G401 (cell line): ENCODE measurements at places on chromosomes 3 and 15.

DNA sequence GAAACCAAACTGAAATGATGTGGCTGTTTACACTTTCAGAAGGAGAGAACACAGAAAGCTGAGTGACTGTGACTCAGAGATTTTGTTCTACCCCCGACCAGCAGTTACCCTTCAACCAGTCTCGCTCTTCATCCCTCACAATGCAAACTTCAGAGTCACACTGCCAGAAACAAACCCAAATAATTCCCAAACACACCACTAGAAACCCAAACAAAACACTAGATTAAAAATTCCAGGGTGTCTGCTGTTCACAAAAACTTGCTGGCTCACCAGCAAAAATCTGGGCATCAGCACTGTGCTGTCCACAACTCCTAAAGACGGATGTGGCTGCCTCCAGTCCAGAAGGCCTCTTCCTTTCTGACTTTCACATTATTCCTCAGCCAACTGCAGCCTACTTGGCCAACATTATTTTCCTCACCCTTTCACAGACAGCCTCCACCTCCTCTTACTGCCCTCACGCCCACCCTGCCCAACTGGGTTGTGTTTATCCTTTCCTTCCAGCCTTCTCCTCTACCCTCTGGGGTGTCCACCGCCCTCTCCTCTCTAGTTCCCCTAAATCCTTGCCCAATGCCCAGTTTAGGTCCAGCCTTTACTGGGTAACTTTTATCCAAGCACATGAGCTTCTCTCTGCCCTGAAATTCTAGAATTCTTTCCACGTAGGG lies 71.4 kb downstream of the MECOM start:
- DNase-seq, result no peak

DNA sequence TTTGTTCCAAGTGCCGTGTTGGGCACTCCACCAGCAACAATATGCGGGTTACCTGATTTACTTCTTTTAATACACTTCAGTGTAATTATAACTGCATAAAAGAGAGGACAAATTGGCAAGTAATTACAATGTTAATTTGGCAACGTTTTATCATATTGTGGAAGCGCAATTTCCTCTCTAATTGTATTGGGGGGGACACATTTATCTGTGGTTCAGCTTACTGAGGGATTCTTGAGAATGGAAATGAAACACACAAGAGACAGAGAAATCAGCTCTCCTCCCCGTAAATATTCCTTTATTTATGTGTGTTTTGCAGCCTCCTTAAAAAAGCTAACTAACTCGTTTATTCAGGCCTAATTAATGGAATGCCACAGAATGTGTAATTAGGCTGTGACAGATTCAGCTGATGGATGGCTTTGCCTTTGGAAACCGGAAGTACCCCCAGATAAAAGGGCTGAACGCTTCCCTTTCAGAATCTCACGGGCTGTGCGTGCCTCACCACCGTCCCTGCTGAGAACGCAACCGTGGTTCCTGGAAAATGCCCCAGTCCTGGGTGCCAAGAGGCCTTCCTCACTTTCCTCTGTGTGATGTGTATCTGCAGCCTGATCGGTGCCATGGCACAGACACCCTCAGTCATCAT lies 247.1 kb upstream of the ST8SIA2 start:
- DNase-seq, result no peak

DNA sequence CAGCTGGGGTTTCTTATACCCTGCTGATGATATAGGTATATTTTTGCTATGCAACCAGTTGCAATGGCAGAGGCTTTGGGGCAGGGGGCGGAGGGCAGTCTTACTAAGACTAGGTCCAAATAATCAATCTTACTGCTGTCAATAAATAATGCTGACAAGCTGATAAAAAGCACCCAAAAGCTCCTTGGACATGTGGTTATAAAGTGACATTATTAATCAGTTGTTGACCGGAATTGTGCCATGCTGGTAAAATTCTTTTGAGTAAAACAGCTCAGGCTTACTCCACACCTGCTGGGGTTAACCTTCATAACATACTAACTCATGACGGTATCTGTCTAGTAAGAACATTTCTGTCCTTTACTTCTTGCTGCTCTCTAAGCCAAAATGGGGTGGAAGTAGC lies 101.9 kb downstream of the CHST2 start:
- no peak for DNase-seq

DNA sequence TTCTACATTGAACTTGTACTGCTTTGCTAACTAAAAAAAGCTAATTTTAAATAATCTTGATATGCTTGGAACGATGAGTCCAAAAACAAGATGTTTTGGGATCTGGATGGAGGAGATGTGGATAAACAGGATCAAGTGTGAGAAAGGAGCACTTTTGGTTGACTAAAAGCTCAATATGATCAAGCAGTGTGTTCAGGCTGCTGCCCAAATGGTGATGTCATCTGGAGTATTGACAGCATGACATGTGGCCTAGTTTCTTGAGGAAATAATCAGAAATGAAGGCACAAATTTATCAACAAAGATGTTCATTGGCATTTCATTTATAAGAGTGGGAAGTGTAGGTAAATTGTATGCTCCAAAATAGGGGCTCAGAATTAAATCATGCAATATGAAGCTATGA lies 161.2 kb downstream of the SOX2 start:
- DNase-seq, result peak; percentile 4

GRCh38 chr3:50217681-50218080 lies 12.6 kb downstream of the SLC38A3 start:
- DNase-seq, result no peak

DNA sequence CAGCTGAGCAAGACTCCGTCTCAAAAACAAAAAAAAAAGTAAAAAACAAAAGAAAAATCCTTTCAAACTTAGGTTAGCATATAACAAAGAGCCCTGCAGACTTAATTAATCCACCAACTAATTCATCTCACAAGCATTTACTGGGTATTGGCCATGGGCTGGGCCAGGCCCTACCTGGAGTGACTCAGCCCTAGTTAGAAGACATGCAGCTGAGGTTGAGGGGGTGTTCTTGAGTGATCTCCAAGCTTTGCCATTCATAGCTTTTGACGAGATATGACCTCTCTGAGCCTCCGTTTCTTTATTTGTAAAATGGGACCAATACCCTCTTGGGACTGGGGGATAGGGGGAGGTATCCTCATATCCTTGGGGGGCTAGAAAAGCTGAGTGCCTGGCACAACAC lies 7.8 kb downstream of the FBXL22 start:
- DNase-seq, result no peak

- DNase-seq, result peak; percentile 76
These were observed 49.9 kb downstream of the KY start for GRCh38 chr3:134600685-134601463.

- DNase-seq, result no peak
These were observed 60.6 kb downstream of the CHAC1 start for GRCh38 chr15:41013691-41014414.

DNA sequence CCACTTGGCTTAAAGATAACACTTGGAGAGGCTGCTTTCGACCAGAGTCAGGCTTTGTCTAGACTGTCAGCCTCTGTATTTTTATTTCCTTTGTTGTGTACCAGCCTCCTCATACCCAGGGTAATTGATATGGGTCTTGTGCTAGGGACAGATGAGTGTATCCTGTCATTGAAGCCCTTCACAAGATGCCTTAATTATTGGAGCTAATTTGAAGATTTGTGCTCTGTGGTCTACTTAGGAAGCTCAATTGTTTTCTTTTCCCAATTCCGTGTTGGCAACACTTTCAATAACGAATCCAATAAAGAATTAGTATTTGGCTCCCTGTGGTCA lies 60.5 kb upstream of the DPH6 start:
- no peak for DNase-seq

GRCh38 chr3:4561661-4562060 lies 68.5 kb downstream of the ITPR1 start:
- DNase-seq, result no peak

DNA sequence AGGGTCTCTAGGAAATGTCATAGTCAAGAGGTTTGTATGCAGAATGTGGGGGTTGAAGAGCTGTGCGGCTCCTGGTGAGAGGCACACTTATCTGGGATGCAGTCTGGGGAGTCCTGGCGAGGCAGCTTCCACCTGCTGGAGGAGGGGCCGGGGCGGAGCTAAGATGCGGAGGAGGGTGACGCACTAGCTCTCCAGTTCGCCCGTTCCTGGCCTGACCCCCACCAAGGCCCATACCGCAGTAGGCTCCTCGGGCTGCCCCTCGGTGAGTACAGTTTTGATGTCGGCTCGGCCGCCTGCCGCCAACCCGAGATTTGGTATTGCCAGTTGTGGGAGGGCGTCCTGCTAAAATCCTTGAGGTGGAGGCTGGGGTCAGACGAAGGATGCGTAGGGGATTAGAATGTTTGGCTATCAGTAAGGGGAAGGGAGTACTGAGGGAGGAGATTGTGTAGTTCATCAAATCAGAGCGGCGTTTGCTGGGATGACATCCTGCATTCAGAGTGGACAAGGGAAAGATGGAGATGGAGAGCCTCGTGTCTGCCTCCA lies at the start of gene SCG5:
Gene SCG5, plus strand, starts transcription at position 194 of the 543 bp plus-strand sequence. CDS start 1,883 bp downstream, outside the sequence.
- peak; percentile 93 for DNase-seq

DNA sequence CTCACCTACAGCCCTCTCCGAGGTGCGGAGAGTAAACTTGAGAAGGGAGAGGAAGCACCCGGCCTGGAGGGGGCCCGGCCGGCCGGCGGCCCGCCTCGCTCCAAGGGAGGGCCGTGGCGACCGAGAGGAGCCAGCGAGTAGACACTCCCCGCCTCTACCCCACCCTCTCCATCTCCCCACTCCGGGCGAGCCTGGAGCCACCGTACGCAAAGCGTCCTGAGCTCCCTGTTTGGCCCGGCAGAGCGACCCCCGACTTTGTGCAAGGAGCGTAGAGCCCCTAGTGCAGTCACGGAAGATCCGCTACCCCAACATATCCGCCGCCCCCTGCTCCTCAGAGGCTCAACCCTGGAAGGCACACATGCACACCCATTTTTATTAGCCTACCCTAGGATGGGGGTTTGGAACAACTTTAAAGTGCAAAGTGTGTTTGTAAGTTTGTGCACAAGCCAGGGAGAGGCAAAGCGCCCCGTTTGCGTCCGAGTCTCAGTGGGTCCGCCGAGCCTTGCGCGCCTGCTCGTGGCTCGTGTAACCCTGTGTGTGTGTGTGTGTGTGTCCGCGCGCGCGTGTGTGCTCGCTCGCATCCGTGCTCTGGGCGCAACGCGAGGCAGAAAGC lies 508 bp upstream of the SMAD6 start:
- peak; percentile 19 for DNase-seq

- DNase-seq, result no peak
These were observed 25.5 kb upstream of the B3GNT5 start for GRCh38 chr3:183227586-183227985.

- DNase-seq, result peak; percentile 1
These were observed 351.0 kb downstream of the MCTP2 start for GRCh38 chr15:94582368-94582767.

DNA sequence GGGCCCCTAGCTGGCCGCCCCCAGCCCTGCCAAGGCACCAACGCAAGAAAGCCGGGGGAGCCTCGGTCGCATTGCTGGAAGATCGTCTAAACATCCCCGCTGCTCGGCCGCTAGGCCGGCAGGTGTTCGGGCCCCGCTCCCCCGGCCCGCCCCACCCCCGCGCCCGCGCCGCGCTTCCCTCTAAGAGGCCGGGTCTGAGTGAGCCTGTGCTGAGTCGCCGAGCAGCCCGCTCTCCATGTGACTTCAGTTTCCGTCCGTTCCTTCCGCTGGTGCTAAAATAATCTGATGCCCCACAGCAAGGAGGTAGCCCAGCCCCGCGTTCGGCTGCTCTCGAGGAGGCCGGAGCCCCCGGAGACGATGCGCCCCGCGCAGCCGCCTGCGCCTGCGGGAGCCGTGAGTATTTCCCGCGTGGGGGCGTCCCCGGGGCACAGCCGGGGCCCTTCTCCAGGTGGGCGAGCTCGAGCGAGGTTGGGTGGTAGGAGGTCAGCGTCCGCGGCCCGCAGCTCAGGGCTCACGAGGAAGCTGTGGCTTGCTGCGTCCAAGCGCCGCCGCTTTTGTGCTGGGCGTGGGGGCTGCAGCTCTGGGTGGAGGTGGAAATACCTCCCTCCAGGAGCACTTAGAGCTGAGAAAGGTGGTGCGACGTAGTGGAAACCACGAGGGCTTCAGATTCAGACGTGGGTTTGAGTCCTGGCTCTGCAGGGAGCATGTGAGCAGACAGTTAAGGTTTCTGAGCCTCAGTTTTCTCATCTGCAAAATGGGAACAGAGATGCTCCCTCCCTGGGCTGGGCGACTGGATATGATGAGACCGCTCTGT lies at the start of gene NRROS:
Gene NRROS, plus strand, starts transcription at position 212 of the 814 bp plus-strand sequence. CDS start 14,846 bp downstream, outside the sequence.
- DNase-seq, result peak; percentile 60

DNA sequence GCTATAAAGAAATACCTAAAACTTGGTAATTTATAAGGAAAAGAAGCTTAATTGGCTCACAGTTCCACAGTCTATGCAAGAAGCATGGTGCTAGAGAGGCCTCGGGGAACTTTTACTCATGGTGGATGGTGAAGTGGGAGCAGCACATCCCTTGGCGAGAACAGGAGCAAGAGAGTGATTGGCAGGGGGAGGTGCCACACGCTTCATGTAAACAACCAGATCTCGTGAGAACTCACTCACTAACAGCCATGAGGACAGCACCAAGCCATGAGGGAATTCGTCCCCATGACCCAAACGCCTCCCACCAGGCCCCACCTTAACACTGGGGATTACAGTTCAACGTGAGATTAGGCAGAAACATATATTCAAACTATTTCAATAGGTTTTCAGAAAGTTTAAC lies 28.0 kb downstream of the GABRB3 start:
- no peak for DNase-seq

GRCh38 chr3:58897646-58898045 lies 152.2 kb downstream of the CFAP20DC start:
- no peak for DNase-seq
